ENCODE measurements at places on chromosomes 1 and 21.

- DNase-seq = no peak
These were observed 184.6 kb downstream of the KCNT2 start for GRCh38 chr1:196423612-196424011.

DNA sequence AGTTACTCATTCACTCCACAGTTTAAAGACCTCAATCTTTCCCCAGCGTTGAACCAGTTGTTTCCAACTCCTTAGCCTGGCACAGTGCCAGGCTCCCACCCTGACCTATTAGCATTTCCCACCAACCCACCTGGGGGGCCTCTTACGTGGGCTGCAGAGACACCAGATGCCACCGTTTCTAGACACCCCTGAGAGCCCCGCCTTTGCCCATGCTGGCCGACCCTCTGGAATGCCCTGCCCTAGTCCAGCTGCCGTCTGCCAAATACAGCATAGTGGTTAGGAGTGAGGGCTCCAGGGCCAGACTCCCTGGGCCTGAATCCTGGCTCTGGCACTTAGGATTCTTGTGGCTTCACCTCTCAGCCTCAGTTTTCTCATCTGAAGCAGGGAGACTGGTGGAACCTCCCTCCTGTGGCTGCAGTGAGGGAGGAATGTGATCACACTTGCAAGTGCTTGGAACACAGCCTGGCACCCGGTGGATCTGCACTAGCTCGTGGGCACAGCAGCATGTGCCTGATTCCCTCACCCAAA is 65.2 kb downstream of the TMCO4 start:
- DNase-seq = no peak

GRCh38 chr1:197544130-197544529 is 231.2 kb downstream of the DENND1B start:
- no peak for DNase-seq

DNA sequence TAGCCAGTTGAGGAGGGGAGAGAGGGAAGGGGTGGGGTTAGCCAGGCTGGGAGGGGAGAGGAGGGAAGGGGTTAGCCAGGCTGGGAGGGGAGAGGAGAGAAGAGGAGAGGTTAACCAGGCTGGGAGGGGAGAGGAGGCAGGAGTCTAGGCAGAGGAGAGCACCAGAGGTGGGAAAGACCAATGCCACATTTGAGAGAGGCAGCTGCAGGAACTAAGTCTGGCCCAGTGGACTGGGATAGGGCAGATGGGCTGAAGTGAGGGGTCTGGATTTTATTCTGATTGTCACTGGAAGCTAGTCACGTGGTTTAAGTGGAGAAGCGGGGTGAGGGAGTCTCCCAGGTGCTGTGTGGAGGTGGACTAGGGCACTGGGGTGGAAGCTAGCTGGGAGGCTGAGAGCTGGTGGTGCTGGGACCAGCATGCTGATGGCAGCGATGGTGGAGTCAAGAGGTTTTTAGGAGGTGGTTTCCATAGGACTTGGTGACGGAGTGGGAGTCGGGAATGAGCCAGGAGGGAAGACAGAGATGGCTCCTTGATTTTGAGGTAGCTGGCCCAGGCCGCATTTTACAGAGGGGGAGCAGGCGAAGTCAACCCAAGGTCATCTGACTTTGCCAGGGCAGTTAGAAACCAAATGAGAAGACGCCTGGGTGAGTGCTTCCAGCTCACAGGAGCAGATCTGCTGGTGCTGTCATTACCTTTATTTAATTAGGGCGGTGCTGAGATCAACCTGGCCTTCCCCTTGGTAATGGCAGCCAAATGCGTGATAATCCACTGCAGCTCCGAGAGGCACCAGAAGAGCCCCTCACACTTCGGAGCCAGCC is 42.8 kb downstream of the DISP3 start:
- DNase-seq = no peak
